ENCODE measurements at places on chromosomes 6 and 20.

- DNase-seq, result no peak
These were observed 138.4 kb downstream of the ELOVL4 start for GRCh38 chr6:79808921-79809320.

DNA sequence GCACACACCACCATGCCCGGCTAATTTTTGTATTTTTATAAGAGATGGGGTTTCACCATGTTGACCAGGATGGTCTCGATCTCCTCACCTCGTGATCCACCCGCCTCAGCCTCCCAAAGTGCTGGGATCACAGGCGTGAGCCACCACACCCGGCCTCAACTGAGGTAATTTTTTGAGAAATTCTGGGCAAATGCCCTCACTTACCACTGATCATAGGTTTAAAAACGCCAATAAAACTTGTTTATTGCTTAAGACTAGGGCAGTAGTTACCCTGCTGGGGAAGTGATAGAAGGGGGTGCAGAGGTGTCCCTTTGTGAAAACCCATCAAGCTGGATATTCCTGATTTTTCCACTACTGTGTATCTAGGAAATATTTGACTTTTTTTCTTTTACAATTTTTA, 196.3 kb downstream of the BCAS1 start:
- DNase-seq, result no peak

DNA sequence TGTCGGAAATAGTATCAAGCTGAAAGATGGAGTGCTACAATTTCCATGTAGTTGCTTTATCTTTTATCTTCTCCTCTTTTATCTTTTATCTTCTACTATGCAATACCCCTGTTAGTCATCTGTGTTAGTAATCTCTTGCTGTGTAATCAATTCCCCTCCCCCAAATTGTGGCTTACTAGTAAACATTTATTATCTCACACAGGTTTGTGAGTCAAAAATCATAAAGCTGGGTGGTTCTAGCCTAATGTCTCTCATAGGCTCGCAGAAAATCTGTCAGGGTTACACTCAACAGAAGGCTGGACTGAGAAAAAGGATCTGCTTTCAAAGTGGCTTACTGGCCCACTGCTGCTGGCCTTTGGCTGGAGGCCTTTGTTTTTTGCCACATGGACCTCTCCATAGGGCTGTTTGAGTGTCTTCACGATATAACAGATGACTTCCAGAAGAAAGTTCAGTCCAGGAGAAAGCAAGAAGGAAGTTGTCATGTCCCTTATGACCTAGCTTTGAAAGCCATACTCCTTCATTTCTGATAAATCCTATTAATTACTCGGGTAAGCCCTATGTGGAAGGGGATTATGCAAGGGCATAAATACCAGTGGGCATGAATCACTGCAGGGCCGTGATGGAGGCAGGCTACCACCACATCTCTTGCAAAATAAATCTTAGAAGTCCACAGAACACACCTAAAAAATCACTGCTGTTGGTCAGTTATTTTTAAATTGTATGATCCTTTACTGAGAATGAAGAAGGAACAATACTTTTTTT, 24.5 kb upstream of the PTCHD4 start:
- no peak for DNase-seq

GRCh38 chr20:55596431-55596830, 408.9 kb downstream of the CBLN4 start:
- DNase-seq, result no peak

GRCh38 chr6:75524322-75524972, 30.8 kb upstream of the FILIP1 start:
- no peak for DNase-seq

- no peak for DNase-seq
These were observed 7.1 kb downstream of the BMP7 start for GRCh38 chr20:57259121-57259937.

- peak; percentile 2 for DNase-seq
These were observed 8.5 kb downstream of the SCGN start for GRCh38 chr6:25660512-25660911.

GRCh38 chr6:45590226-45590625, 212.5 kb upstream of the SUPT3H start:
- no peak for DNase-seq

- DNase-seq, result no peak
These were observed 242.6 kb downstream of the ARID1B start for GRCh38 chr6:157019733-157020132.

DNA sequence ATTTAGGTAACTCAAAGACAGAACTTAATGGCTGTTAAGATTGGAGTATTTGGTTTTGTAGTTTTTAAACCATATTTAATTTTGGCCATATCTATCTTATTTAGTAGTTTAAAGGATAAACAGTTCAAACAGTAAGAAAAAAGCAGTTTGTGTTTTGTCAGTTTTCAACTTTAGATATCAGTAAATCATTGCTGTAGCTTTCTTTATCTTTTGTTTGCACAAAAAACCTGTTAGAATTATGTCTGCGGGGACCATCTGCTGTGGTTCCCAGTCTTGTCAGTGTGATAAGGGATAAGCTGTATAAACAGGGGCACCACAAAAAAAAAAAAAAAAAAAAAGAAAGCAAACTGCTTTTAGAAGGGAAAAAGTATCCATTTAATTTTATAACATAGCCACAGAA, 40.9 kb downstream of the CDKAL1 start:
- no peak for DNase-seq

DNA sequence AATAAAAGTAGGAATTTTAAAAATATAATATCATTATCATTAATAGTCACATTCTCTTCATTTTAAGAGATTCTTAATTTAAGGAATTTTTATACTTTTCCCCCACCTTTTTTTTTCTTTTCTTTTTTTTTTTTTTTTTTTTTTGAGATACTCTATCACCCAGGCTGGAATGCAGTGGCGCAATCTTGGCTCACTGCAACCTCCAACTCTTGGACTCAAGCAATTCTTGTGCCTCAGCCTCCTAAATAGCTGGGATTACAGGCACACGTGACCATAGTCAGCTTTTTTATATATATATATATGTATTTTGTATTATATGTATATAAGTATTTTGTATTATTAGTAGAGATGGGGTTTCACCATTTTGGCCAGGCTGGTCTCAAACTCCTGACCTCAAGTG, 457.7 kb downstream of the CDKAL1 start:
- no peak for DNase-seq

DNA sequence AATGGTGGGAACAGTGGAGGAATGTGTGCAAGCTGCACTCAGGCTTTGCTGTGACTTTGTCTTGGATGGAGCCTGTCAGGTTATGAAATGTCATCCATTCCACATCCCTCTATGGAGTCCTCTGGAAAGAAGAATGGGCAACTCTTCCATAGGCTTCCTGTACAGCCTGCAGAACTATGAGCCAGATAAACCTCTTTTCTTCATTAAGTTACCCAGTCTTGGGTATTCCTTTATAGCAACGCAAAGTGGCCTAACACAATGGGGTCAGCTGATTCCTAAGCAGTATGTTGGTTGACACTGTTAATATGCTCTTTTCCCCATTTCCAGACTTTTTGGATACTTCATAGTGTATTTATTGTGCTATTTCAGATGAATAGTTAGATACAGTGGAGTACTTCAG, 75.8 kb upstream of the IYD start:
- DNase-seq, result no peak

DNA sequence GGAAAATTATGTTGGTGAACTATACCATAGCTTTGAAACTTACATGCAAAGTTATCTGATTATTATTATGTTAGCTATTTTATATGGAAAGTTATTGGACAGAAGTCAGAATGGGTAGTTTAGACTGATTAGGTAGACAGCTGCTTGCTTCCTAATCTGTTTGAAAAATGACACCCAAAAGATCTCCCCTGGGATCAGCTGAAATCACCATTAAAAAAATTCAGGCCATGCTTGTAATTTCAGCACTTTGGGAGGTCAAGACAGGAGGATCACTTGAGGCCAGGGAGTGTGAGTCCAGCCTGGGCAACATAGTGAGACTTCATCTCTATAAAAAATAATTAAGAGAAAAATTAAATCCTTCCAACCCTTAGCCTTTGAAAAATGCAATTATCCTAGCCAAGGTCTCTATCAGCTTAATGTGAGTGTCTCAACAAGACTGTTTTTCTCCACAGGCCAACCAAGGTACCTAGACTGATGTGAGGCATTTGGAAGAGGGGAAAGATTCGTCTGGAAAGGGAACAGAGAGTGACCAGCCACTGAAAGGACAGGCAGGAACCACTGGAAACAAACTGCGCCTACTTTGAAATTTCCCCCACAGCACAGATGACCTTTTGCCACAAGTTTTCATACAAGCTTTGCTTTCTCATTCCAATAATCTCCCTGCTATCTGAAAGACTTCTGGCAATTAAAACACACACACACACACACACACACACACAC, 232.3 kb downstream of the GMPR start:
- DNase-seq, result no peak

DNA sequence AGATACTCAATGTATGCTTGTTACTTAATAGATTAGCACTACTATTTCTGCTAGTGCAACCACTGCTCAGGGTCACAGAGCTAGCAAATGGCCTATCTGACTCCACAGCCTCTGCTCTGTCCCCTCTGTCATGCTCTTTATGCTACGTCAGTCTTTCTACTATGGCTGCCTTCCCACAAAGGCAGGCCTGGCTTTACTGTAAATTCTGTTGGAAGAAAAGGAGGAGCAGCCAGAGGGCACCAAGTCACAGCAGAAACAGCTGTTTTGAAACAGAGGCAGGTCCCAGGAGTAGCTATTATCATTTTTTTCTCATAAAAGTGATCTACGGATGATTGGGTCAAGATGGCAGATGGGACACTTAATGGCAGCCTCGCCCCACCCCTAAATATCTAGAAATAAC, 10.0 kb upstream of the ELMO2 start:
- DNase-seq, result no peak

DNA sequence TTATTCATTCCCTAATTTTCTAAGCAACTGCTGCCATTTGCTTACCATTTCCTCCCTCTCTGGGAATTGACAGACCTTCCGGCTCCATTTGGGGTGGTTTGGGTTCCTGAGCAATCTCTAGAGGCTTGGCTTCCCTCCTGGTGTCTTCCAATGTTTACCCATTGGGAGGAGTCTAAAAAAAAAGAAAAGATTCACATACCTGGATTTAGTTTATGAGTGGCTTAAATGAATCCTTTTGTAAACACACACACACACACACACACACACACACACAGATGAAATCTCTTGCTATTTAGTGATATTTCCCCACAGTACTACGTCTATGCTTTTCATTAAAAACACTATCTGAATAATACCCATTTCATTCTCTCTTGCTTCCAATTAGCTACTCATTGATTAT, 48.3 kb upstream of the TRAF3IP2 start:
- DNase-seq, result no peak

DNA sequence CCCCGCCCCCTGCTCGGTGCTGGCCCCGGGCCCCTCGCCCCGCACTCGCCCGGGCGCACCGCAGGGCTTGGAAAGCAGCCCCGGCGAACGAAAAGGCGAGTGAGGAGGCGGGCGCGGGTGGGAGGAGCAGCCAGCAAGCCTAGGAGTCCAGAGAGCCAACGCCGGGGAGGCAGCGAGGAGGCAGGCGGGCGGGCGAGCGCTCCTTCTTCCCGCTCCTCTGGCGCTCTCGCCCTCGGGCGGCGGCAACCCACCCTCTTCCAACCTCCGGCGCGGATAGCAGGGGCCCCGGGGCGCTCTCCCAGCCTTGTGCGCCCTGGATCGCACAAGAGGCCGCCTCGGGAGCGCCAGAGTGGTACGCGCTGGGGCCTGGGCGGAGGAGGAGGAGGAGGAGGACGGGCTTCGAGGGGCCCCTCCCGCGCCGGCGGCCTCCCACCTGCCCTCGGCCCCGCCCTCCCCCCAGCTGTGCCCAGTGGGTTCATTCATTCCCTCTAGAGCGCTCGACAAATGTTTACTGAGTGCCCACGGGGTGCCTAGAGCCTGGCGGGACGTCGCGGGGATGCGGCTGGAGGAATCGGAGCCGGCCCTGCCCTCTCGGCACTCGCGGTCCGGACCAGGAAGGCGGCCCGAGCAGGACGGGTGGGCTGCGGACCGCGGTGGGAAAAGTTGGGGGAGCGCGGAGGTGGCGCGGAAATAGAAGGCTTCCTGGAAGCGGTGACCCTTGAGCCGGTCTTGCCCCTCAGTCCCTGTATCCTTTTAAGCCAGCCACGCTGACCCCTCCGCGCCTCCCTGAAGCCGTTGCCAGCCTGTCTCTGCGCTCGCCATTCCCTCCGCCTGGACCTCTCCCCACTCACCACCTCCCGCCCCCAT, at the start of gene BMP7:
BMP7 (minus strand) TSS at position 351 of the 867 bp plus-strand sequence. CDS start 519 bp downstream, outside the sequence.
- no peak for DNase-seq

DNA sequence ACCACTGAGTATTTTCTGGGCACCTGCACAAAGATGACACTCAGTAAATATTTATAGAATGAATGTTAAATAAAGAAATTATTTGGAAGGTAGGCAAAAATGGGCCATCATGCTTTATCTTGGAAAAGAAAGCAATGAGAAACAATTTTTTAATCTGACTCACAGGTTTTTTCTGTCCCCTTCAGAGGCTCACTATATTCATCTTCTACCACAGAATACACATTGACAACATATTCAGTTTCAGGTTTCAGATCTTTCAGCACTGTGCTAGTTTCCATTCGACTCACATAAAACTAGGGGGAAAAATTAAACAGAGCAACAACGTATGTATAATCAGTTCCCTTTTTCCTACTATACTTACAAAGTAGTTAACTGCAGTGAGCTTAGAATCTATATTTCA, 58.3 kb downstream of the COL12A1 start:
- no peak for DNase-seq

DNA sequence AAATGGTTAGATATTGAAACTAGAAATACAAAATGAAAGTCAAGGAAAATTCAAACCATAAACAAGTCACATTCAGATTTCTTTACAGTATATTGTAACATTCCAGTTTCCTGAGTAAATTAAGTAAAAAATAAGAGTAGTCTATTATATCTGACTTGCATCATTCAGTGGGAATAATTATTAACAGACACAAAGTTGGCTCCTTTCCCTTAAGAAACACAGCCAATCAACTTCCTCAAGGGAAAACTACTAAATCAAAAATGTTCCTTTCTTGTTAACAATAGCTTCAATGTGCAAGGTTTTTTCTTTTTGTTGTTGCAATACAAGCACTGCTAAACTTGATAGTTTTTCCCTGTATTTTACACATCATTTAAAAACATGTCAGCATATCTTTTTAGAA, 33.2 kb downstream of the DNAAF9 start:
- no peak for DNase-seq

DNA sequence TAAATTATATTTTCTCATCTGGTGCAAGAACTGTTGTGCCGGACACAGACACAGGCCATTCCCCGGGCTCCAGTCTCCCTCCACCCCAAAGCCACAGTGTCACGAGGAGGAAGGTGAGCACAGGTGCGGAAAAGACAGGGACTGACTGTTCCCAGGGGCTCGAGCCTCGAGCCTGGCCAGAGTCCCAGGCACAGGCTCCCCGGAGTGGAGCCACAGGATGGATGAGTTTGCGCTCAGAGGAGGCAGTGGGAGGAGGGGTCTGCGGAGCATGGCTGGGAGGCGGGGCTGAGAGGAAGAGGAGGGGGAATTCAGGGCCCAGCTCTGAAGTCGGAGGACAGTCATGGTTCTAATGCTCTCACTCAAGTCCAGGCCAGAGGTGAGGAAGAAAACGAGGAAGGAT, 284.8 kb downstream of the SMOC2 start:
- no peak for DNase-seq

DNA sequence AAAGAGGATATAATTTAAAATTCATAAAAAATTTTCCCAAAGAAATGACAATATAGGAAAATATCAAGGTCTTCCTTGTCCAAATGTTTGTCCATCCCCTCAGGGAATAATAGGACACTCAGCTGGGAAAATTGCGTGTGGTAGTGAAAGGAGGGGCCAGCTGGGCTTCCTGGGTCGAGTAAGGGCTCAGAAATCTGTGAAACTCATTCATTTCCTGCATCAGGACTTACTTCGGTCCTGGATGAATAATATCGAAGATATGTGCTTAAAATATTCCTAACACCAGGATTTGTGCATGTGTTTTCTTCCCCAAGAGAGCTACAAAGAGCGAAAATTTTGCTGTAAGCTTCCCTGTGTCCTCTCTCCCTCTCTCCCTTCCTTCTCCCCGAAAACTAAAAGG, 118.2 kb upstream of the GJE1 start:
- DNase-seq, result no peak

Data from stimulated activated CD4-positive, alpha-beta T cell treated with anti-CD3 and anti-CD28 coated beads, Interleukin-4, amount 100 ng/mL, for 1 hour (primary cell).